Stimulated activated CD4-positive, alpha-beta T cell treated with anti-CD3 and anti-CD28 coated beads, Interleukin-15, amount 100 ng/mL, for 48 hours (primary cell): ENCODE measurements at places on chromosomes 2 and 18.

GRCh38 chr2:120517751-120518469 is 172.0 kb downstream of the INHBB start:
- DNase-seq = no peak

DNA sequence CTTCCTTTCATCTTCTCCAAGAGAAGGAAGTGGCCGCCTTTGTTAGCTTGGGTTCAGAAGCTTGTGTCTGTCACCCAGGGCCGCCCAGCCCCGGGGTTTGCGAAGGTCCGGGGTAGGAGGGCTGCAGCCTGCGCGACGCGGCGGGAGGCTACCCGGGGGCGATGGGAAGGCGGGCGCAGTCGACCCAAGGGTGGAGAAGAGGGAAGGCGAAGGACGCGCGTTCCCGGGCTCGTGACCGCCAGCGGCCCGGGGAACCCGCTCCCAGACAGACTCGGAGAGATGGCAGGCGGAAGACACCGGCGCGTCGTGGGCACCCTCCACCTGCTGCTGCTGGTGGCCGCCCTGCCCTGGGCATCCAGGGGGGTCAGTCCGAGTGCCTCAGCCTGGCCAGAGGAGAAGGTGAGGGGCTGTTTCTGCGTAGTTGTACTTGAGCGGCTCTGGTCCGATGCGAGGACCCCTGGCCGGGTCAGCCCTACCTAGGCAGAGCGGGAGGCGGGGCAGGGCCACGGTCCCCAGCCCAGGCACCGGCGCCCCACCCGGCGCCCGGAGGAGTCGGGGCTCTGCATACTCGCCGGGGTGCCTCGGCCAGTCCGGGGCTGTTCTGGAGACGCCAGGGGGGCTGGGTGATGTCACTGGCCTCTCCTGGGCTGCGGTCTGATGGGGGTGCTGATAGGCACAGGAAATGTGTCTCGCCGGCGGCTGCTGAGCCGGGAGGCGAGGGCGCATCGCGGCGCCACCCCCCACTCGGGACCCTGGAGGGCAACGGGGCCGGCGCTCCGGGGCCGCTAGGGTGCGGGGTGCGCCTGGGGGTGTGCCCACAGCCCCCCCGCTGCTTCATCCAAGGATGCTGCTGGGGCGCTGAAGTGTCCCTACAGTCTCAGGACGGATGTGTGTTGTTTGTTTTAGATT is at the start of gene QPCT:
Gene QPCT, plus strand, starts transcription at position 178 of the 909 bp plus-strand sequence. Its CDS starts 102 bp downstream, at position 280.
- no peak for DNase-seq

DNA sequence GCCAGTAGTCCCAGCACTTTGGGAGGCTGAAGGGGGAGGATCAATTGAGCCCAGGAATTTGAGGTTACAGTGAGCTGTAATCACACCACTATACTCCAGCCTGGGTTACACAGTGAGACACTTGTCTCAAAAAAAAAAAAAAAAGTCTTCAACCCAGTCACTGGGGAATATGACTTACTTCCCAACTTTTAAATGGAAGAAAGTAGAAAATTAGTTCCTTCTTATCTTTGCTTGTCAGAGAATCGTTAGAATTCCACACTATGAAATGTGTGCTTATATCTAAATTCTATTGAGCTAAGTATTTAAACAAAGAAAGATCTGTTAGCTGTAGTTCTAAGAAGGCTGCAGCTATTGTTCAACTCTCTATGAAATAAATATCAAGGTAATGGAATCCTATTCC is 22.4 kb downstream of the DYNC2LI1 start:
- DNase-seq = no peak

DNA sequence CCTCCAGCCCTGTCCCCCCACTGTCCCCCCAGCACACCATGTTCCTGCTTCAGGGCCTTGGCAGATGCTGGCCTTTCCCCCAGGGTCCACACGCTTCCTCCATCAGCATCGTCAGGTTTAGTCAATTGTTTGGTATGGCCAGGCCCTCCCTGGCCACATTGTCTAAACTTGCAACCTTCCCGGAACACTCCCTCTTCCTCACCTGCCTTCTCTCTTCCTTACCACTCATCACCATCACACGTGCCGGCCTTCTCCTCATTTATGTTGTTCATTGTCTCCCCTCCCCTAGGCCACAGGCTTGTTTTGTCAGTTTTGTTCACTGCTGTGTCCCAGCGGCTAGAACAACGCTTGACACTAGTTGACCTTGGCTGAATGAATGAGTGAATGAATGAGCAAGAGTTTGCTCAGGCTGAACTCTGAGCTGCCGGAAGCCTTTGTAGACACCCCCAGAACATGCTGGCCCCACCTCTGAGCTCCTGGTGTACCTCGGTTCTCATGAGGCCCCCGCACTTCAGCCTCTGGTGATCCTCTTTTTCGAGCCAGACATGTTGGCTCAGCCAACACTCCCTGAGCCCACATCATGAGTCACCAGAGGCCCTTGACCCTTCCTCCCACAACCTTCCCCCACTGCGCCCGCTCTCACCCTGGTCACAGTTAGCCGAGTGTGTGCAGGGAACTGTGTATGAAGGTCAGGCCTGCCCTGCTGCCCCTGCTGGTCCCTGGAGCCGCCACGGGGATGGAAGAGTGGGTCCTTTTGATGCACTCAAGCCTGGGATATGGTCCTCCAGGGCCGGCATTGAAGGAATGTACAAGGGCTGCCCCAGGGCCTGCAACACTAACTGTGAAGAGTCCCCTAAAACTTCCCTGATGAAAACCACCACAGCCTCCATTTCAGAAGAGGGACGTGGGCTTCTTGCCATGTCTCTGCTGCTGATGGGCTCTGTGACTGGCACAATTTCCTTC is 57.5 kb downstream of the HS1BP3 start:
- no peak for DNase-seq

DNA sequence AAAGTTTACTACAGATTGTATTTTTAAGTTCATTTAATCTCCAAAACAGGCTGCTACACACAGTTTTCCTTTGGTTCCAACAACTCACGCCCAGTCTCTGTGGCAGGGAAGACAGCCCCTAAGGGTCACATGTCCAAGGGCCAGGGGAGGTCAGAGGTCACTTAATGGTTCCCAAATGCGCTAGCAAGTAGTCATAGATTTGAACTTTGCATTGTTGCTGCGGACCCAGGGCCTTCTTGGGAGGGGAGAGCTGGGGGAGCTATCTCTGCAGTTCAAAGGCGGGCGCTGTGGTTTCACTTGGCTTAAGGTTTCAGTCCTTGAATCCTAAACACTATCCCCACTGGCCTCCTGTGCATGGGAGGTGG is 74.8 kb upstream of the ZNF532 start:
- DNase-seq = no peak

DNA sequence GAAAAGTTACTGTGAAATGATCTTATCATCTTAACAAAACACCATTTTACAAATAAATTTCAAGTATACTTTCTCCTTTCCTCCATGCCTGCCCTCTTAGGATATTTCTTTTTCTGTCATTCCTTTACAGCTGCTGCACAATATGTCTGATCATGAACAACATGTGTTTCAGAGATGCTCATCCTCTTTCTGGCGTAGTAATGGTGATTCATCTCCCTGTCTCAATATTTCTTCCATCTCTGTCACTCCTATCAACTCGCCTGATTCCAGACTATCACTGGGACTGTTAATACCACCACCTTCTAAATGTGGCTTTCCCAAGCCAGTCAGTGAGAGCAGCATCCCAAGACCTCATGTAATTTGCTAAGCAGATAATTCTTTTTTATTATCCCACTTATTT is 290.5 kb downstream of the GULP1 start:
- no peak for DNase-seq

- DNase-seq = no peak
These were observed 234.0 kb downstream of the KLHL29 start for GRCh38 chr2:23618794-23619530.

- DNase-seq = no peak
These were observed 343.6 kb upstream of the SYT4 start for GRCh38 chr18:43620936-43621335.

DNA sequence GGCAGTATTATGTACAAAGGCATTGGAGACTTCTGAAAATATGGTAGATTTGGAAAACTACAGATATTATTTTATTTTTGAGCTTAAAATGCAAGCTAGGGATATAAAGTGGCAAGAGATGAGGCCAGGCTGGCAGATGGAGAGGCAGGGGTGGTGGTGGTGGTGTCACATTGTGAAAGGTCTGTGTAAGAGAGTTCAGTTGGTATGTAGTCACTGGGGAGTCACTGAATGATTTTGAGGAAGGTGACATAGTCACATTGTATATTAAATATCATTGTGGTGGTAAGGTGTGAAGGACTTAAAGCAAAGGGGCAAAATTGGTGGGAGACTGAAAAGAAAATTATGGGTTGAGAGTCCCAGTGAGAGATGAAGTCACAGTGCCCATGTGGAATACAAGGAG is 82.5 kb downstream of the DIS3L2 start:
- no peak for DNase-seq

DNA sequence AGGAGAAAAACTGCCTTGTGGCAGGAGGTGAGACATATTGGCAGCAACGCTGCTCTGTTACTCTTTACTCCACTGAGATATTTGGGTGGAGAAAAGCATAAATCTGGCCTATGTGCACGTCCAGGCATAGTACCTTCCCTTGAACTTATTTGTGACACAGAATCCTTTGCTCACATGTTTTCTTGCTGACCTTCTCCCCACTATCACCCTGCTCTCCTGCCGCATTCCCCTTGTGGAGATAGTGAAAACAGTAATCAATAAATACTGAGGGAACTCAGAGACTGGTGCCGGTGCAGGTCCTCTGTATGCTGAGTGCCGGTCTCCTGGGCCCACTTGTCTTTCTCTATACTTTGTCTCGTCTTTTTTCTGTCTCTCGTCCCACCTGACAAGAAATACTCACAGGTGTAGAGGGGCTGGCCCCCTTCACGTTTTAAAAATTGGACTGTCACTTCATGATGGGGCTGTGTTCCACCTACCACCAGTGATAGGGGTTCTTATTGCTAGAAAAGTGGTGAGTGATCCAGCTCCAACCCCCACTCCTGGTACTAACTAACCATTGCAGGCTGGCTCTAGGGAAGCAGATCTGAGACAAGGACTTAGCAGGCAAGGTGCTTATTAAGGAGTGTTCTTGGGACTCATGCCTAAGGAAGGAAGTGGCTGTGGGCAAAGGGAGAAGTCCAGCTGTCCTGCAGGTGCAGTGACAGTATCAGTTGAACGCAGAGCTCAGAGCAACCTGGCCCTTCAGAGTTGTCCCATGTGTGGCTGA is 51.7 kb downstream of the LONRF2 start:
- no peak for DNase-seq

DNA sequence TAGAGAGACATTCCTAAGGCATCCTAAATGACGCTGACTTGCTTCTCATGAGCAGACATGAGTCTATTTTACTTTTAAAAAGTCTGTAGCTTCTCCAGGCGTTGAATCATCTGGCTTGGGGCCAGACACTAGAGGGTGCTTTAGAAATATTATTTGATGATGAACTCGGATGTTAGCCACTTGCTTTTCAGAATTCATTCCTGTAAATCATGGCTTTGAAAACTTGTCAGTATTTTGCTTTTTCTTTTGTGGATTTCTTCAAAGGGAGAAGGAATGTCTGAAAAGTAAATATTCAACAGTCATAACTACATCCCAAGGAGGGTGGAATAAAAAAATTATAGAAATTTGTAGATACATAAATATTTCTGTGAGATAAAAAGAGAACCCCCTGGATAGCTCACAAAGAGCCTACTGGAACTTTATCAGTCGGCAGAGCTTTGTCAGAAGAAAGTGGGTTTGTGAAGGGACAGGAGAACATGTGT is 370.8 kb downstream of the OSR1 start:
- DNase-seq = no peak

GRCh38 chr2:230940471-230940815 is 15.4 kb upstream of the GPR55 start:
- no peak for DNase-seq

DNA sequence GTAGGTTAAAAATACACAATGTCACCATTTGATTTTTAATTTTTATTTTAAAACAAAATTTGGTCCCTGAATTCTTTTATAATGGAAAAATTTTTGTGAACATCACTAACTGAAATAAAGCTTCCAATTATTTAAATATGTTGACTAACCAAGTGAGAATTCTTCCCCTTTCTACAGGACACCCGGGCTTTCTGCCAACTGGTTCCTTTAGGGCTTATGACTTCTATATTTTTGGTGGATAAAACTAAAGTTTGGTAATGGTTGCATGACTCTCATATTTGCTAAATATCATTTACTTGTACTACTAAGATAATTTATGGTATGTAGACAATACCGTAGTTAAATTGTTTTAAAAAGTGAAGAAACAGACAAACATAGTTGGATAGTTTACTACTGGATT is 291.0 kb upstream of the DOK6 start:
- no peak for DNase-seq

DNA sequence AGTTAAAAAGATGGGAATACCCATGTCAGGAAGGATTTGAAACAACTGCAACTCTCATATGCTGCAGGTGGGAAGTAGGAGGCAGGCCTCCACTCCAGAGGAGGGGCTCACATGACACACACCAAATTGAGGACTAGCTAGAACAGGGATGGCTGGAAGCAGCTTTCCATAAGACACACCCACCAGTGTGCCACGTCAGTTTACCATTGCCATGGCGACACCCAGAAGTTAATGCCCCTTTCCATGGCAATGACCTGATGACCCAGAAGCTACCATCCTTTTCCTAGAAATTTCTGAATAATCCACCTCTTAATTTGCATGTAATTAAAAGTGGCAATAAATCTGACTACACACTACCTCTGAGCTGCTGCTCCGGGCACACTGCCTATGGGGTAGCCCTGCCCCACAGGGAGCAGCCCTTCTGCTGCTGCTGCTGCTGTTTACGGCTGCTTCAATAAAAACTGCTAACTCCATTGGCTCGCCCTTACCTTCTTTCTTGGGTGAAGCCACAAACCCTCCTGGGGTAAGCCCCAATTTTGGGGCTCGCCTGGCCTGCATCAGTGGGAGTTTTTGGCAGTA is 89.4 kb downstream of the RRM2 start:
- DNase-seq = no peak

DNA sequence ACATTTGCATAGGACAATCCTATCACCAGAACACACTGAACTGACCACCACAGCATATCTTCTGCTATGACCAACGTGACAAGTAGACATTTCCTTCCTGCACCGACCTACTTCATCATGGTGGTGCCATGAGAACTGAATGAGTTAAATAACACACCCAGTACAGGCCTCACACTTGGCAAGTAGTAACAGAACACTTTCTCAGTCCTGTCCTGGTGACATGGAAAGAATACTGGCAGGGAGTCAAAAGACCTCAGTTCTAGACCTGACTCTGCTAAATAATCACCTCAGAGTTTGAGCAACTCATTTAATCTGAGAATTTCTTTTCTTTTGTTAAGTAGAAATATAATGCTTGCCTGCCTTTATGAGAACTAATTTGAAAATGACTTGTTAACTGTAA is 186.3 kb upstream of the SMAD7 start:
- DNase-seq = no peak

DNA sequence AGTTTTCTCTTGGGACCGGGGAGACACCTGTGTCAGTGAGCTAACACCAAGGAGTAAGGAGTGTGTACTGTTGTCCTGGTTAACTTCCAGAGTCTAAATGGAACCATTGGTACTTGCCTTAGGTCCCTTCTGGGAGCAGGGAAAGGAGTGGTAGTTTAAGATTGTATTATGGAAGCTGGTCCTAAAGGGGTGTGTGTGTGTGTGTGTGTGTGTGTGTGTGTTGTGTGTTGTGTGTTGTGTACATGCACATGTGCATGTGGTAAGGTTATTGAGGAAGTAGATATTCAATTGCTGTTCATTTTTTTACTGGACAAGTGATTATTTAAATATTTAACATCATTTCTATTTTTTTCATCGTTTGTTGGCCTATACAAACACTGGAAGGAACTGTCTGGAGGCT is 1.4 kb downstream of the APLF start:
- DNase-seq = no peak
